Activated B cell treated with CpG ODN at 0.5 μM for 24 hours (primary cell): ENCODE measurements at places on chromosomes 12 and 14.

DNA sequence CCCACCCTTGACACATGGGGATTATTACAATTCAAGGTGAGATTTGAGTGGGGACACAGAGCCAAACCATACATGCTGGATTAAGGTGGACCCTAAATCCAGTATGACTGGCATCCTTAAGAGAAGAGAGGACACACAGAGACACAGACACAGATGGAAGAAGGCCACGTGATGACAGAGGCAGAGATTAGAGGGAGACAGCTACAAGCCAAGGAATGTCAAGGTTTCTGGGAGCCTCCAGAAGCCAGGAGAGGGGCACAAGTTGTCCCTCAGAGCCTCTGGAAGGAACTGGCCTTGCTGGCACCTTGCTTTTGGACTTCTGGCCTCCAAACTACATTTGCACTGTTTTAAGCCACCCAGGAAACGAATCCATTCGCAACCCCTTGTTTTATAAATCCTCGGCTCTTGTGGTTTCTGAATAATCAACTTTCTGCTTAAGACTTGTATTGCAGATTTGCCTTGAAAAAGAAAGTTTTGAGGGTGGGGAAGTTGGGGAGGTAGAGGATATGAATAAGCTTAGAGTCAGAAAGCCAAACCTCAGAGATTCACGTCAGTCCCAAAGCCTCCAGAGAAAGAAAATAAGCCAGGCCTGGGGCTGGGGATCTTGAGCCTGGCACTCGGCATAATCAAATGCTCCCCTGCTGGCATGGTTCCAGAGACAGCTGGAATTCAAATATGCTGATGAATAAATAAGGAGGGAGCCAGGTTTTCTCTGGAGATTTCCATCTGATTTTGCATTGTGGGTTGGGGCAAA lies 224.2 kb upstream of the PWP1 start:
- no peak for DNase-seq

GRCh38 chr14:76830556-76830955 lies 4.3 kb downstream of the LRRC74A start:
- DNase-seq: no peak

DNA sequence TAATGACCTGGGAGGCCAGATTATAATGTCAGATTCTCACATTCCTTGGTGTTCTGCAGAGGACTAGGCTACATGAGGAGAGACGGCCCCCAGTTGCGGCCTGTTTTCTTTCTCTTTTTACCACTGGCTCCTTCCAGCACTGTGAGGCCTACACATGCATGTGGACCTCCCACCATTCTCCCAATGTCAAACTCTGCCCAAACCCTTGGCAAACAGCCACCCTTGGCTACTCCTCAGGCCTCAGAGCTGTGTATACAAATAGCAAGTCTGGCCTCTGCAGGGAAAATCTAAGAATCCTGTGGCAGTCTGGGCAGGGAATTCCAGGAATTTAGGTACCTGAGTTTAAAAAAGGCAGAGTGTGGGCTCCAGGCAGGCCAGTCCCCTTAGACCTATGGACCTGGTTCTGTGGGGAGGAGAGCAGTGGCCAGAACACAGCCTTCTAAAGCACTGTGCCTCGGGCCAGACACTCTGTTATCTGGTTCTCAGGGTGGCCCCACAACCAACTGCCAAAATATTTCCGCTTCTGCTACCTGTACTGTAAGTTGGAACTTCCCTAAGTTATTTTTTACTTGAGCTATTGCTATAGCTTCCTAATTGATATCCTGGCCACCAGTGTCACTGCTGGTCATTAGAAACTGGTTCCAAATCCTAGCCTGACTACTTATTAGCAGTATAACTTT lies 19.9 kb upstream of the NEDD1 start:
- DNase-seq: no peak

GRCh38 chr14:75831952-75832351 lies 149.8 kb downstream of the TGFB3 start:
- DNase-seq: no peak

GRCh38 chr14:31300883-31301282 lies 93.3 kb upstream of the HECTD1 start:
- DNase-seq: no peak

- no peak for DNase-seq
Measured at GRCh38 chr14:74652541-74652940, 40.5 kb upstream of the LTBP2 start.

- DNase-seq: no peak
Measured at GRCh38 chr12:82972624-82973023, 285.9 kb downstream of the TMTC2 start.

DNA sequence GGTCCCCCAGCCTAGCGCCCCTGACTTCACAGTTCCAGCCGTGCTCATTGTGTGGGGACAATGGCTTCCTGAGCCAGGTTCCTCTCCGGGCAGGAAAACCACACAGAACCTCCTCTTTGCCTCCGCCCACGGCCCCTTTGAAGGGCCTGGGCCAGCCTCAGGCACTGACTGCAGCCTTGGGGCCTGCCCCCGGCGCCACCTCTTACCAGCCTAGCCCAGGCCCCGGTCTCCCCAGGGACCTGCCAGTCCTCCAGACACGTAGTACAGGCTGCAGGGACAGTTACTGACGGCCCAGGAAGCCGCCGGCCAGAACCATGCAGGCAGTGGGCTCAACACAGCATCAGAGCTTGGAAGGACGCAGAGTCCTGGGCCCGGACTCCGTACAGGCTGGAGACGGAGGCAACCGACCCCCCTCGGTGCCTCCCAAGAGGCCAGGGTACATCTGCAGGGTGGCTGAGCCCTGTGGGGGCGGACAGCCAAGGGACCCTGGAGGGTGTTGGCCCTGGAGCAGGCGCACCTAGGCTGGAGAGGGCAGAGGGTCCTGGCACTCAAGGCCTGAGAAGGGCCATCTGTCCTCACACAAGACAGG lies 20.9 kb upstream of the NUDT14 start:
- DNase-seq: no peak

- DNase-seq: no peak
Measured at GRCh38 chr14:82420871-82421270, 887.2 kb upstream of the SEL1L start.
